ENCODE measurements at places on chromosomes 16 and 17.
A peak's percentile ranks its signal among the peaks of the same experiment; 100 is the strongest.

- no peak for DNase-seq
Observed at GRCh38 chr17:17745476-17746455, 64.5 kb downstream of the RAI1 start.

DNA sequence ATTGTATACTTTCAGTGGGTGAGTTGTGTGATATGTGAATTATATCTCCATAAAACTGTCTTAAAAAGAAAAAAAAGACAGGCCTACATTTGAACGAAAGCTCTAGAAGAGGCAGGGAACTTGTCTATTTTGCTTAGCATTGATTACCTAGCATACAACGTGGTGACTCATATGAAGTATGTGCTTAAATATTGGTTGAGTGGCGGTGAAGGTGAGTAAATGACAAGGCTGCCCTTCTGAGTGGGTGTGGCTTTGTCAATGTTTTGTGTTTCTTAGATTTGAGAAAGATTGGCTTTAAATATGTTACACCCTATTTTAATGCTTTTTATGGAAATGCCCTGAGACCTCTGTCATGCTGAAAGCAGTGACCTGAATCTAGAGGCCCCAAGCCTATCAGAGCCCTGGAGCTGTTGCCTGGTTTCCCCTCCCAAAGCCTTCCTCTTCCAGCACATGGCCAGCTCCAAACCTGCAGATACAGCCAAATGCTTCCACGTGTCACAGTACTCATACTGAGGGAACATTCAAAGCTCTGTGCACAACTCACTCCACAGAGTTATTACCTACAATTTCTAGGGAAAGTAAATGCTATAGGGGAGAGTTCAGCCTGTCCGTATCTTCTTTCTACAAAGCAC, 260.0 kb downstream of the PHKB start:
- no peak for DNase-seq

GRCh38 chr16:3858801-3859200, 21.7 kb downstream of the CREBBP start:
- no peak for DNase-seq

- DNase-seq: peak; percentile 24
Observed at GRCh38 chr17:40697297-40697696, 6.3 kb downstream of the KRT24 start.

- DNase-seq: no peak
Observed at GRCh38 chr17:81381632-81382577, 13.4 kb upstream of the BAHCC1 start.

DNA sequence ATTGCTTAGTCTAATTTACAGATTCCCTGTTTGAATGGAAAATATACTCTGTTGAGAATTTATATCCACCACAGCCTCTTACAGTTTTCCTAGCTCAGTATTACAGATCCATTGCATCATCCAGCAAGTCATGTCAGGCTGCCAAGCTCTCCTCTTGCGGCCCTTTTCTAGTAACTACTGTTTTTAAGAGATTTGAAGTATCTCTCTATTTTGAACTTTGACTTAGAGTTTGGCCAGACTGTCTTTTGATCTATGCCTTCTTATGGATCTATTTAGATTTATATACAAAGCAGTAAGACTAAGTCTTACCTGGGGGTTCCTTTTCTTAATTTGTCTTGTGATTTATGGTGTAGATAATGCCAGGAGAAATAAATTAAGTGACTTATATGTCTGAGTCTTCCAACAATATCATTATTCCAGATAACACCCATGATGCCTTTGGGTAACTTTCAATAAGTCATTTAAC, 53.1 kb upstream of the ABCC11 start:
- no peak for DNase-seq

GRCh38 chr16:85984231-85984880, 85.4 kb downstream of the IRF8 start:
- no peak for DNase-seq

- DNase-seq: no peak
Observed at GRCh38 chr16:80670170-80670865, 129.5 kb downstream of the DYNLRB2 start.

- DNase-seq: no peak
Observed at GRCh38 chr16:69763599-69763942, 1.4 kb downstream of the WWP2 start.

- DNase-seq: no peak
Observed at GRCh38 chr17:372157-373152, 19.8 kb upstream of the RPH3AL start.

- no peak for DNase-seq
Observed at GRCh38 chr17:8206536-8206935, 3.8 kb downstream of the AURKB start.

GRCh38 chr17:55564081-55564480, 52.8 kb upstream of the SMIM36 start:
- DNase-seq: no peak

DNA sequence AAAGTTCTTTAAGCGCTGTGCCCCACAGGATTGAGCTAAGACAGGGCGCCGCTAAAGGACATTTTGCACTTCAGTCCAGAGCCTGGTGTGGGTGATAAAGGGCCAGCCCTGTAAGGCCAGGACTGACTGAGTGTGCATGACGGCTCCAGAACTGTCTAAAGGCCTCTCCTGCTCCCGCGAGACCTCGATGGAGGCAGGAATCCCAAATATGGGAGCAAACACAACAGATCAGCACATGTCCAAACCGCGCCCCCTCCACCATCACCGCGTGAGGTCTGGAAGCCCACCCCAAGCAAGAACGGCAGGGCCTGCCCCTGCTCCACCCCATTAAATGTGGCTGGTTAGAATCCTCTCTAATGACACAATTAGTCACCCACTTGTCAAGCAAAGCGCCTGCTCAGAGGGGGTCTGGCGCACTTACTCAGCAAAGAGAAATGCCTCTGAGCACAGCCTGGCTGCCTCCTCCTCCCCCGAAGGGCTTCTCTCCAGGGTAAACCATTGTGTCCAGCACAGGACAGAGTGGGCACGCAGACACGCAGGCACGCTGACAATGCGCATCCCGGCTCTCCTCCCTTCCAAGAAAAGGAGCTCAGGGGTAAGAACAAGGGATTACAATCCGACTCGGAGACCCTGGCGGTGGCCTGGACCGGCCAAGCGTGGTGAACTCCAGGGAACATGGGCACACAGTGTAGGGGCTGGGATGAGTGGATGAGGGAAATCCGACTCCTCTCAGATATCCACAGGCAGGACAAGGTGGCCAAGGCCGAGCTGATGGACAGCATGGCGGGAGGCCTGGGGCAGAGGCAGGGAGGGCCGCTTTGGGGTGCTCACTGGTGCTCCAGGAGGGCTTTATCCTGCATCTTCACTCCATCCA, 1.5 kb downstream of the MXRA7 start:
- peak; percentile 90 for DNase-seq

- no peak for DNase-seq
Observed at GRCh38 chr17:31293581-31293980, 3.5 kb downstream of the OMG start.

DNA sequence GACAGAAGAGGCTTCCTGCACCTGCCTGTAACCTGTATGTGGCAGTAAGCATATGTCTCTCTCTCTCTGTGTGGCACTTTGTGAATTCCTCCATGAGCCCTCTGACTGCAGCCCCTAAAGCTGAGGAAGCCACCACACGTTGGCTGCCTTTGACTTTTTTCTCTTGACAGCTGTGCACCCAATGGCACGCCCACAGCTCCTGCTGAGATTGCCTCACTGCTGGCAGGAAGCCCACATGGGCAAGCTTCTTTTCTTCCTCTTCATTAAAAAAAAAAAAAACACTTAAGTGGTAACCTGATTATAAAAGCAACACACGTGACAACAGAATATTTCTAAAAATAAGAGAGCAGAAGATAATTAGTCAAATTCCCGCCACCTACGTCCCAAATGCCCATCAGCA, 34.0 kb upstream of the PIRT start:
- DNase-seq: no peak

GRCh38 chr17:57927048-57927723, 28.0 kb downstream of the CUEDC1 start:
- peak; percentile 77 for DNase-seq

DNA sequence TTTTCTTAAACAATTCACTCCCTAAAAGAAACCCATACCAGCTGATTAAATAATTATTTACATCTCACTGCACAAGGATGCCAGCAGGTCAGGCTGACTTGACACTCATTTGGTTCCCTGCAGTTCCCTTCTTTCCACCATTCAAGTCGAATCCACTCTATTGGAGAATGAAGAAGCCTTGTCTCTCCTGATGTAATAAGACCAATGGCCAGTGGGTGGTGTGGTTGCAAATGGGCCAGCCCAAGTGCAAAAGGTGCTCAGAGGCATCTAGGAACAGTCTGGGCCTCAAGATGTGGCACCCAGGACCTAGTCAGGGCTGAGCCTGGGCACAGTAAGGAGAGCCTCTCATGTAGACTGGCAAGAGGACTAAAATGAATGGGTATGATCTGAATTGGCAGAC, 9.3 kb downstream of the C16orf78 start:
- no peak for DNase-seq

- peak; percentile 77 for DNase-seq
Observed at GRCh38 chr17:17496189-17497064, at the start of gene RASD1. Gene RASD1 (minus strand): TSS chr17:17496395. CDS start chr17:17496181, 214 bp downstream.

DNA sequence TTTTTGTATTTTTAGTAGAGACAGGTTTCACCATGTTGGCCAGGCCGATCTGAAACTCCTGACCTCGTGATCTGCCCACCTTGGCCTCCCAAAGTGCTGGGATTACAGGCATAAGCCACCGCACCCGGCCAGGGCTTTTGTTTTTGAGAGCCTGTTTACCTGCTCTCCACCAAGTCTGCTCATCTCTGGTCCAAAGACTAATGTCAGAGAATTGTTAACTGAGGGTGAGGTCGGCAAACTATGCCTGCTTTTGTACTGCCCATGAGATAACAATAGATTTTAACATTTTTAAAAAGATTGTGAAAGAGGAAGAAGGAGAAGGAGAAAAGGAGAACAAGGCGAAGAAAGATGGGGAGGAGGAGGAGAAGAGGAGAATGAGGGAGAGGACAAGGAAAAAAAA, 26.0 kb downstream of the TMEM238L start:
- no peak for DNase-seq

GRCh38 chr17:66667491-66668030, 167.4 kb upstream of the CACNG5 start:
- no peak for DNase-seq

DNA sequence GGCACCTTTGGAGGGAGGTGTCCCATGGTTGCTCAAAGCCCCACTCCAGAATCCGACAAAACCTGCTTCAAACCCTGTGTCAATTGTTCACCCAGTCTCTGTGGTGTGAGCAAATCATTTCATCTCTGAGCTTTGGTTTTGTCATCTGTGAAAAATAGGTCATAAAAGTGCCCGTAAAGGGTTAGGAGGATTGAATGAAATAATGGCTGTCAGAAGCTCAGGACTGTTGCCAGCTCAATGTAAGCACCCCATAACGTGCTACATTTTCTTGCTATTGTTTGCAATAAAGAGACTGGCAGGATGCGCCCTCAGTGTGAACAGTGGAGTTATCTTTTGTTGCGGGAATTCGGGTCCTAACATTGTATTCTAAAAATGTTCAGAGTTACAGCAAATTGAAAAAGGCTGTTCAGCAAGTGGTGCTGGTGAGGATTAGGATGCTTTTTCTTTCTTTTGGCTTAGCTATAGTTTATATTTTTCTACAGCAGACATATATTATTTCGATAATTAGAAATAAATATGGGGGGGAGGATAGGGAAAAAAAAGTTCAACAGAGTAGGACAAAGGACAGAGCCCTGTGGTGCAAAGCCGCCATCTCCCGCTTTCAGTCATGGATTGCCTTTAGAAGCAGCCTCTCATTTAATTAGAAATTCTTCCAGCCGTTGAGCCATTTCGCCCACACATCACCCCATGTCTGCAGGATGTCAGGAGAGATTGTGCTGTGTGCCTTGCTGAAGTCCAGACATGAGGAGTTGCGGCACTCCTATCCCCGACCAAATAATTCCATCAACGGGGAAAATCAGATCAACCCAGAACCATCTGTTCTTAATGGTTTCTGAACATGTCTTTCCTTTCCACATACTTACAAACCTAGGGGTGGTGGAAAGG, 20.9 kb upstream of the PYY start:
- no peak for DNase-seq

DNA sequence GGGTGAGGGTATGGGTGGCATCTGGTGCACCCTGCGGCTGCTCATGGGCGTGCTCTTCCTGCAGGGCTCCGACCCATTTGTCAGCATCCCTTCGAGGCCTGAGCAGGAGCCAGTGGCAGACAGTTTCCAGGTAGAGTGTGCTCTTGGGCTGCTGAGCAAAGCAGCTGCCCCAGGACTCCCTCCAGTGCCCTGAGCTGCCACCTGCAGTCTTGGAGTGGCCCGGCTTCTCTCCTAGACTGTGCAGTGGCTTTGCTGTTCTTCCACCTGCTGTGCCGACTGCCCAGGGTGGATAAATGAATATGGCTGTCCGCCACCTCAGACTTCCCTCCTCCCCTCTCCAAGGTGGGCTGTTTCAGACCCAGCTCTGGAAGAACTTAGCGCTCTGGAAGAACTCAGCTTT, 10.8 kb upstream of the JPT2 start:
- DNase-seq: no peak

GRCh38 chr16:55821210-55821609, 11.7 kb downstream of the CES1 start:
- DNase-seq: no peak

GRCh38 chr16:51763072-51763661, 612.1 kb upstream of the SALL1 start:
- peak; percentile 74 for DNase-seq

- no peak for DNase-seq
Observed at GRCh38 chr16:48047720-48048119, 108.1 kb downstream of the ABCC12 start.

- DNase-seq: no peak
Observed at GRCh38 chr16:19507867-19508266, 14.0 kb downstream of the GDE1 start.

DNA sequence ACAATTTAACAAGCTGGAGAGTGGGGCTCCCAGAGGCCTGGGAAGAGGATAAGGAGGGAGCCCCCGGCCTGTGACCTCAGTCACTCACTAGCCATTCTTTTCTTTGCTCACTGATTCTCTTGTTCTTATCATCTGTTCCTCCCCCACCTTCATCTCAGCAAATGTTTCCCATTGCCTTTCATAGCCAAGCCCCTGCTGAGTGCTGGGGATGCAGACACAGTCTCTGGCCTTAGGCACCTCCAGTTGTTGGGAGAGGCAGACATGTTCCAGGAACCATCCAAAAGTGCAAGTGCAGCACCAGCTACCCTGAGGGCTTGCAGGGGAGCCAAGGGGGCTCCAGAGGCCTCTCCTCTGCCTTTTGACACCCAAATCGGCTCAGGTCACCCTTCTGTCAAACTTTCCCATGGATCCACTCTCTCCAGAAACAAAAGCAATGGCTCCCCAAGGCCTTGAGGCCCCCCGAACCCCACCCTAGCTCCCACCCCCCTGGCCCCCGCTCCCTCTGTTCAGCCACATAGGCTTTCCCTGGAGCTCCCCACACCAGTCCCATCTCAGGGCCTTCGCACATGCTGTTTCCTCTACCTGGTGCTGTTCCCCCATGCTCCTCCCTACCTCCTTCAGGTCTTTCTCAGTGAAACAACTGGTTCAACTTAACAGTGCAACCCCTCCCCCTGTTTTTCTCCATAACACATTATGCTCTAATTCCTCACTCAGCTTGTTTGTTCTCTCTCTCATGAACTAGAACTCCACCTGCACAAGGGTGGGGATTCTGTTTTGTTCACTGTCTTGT, 14.9 kb upstream of the KCNJ12 start:
- no peak for DNase-seq

GRCh38 chr17:82242698-82242976, 13.8 kb downstream of the SLC16A3 start:
- no peak for DNase-seq

All from renal pelvis (tissue), 12 donors.